ENCODE measurements at places on chromosomes 13 and 19.
A peak's percentile ranks its signal among the peaks of the same experiment; 100 is the strongest.

DNA sequence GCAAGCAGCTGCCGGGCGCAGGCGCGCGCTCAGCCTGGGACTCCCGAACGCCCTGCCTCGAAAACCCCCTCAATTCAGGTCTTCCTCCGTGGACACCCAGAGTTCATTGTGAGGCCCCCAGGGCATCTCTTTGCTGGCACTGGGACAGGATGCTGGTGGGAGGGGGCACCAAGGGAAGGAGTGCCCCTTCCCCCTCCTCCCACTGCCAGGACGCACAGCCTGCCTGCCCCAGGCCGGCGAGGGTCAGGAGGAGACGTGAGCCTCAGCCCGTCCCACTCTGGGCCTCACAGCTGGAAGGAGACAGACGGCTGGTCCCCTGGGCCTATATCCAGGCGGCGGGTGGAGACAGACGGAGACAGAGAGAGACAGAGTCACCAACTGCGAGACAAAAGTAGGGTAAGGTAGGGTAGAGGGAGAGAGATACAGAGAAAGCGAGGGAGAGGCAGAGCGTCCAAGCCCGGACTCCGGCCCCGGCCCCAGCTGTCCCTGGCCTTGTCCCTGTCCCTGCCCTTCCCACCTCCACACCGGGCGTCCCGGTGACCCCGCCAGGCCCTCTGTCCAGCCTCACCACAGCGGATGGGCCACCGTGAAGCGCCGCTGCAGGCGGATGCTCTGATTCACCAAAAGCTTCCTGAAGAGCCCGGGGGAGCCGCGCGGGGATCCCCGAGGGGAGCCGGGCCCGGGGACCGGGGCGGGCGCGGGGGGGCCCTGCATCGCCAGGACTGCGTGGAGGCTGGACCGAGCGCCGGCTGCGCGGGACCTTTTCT, at the start of gene PDE4C:
Gene PDE4C, minus strand, starts transcription at position 737 of the 767 bp plus-strand sequence. Its CDS starts 23 bp downstream, at position 714.
- no peak for DNase-seq

- DNase-seq, result no peak
These were observed 165.4 kb downstream of the KATNAL1 start for GRCh38 chr13:30141775-30142485.

DNA sequence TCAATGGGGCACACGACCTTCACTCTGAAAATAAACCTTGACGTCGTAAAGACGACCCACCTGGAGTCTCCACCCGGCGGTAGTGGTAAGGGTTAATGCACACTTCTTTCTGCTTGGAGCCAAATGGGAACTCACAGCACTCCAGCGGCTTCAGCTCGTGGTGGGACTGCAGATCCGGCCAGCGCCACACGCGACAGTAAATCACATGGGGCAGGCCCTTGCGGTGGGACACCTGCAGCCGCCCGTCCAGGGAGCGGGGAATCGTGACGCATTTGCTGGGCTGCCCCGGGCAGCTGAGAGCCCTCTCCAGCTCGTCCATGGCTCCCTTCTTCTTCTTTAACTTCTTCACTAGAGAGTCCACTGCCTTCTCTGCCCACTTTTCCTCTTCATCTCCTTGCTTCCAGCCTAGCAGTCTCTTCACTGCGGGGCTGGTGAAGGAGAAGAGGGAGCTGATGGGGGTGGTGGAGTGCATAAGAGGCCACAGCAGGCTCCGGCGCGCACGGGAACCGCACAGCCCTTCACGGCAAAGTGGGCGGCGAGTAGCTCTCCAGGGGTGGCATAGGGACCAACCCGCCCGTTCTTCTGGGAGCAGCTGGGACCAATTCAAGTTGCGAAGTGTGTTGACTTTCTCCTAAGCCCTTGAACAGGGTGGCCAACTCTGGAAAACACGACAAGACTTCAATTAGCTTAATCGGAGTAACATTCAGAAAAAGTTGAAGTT, 40.7 kb downstream of the SMAD9 start:
- DNase-seq, result no peak

GRCh38 chr13:46388846-46389245, 1.8 kb upstream of the RUBCNL start:
- DNase-seq, result no peak

DNA sequence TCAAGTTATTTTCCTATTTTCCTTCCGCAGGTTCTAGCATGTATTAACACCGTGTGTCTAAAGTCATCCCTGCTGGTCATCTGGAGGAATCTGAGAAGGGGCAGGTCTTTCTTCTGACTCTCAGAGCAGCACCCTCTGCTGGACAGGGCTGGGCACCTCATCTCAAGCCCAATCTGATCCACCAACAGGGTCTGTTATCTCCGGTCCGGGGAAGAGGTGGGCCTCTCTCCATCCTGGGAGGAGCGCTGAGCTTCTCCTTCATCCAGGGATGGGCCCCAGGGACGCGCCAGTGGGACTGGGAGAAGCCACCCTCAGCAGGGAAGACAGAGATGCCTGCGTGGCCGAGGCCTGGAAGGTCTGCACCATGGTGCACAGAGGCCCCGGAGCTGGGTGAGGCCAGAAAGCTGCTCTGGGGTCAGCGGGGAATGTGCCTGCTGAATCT, 26.0 kb upstream of the ZNF331 start:
- DNase-seq, result peak; percentile 64

- DNase-seq, result no peak
These were observed 1.2 kb upstream of the PLEKHG2 start for GRCh38 chr19:39411081-39411831.

- no peak for DNase-seq
These were observed 19.9 kb upstream of the LRP3 start for GRCh38 chr19:33174186-33174585.

DNA sequence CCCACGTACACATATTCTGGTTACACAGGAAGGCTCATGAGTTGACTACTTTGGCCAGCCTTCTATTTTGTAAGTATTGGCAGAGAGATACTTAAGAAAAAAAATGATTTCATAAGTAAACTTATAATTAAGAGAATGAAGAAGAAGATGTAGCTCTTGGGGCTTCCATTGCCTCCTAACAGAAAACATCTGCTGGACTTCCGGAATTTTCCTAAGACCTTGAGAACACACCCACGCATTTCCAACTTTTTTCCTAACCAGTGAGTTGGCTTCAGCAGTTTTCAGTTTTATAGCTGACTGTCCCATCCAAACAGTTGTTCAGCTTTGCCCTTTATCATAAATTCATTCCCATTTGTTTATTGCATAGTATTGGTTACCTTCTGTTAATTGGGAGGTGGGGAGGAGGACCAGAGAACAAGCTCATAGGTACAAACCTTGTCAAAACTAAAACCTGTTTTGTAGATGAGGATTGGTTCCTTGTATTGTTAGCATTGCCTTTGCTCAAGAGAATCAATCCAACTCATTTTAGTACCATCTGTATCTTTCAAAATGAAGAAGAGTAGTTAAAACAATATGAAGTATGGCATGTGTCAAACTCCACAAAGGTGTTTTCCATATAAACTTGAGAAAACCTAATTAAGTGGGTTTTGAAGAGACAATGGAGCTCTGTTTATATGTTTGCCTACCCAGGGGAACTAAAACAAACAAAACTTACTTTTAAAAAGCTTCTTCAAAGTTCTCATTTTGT, 93.9 kb downstream of the COL4A2 start:
- no peak for DNase-seq

DNA sequence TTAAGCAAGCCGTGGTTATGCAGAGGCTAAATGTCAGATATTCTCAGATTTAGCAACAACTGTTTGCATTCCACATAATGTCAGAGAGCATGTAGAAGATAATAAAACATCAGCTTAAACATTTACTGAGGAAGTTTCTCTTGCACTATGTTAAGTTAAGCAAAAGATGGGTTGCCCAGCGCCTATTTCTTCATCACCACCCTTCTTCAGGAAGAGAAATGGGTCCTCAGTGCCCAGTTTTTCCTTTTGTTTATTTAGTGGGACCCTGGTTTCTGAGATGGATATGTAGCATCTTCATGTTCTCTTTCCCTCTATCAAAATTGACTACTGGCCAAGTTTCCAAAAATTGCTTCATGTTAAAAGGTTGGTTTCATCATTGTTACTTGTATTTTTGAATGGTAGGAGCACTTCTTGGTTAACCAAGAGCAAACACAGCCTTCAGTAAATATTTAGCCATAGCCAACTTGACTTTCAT, 356.8 kb downstream of the RFC3 start:
- no peak for DNase-seq

DNA sequence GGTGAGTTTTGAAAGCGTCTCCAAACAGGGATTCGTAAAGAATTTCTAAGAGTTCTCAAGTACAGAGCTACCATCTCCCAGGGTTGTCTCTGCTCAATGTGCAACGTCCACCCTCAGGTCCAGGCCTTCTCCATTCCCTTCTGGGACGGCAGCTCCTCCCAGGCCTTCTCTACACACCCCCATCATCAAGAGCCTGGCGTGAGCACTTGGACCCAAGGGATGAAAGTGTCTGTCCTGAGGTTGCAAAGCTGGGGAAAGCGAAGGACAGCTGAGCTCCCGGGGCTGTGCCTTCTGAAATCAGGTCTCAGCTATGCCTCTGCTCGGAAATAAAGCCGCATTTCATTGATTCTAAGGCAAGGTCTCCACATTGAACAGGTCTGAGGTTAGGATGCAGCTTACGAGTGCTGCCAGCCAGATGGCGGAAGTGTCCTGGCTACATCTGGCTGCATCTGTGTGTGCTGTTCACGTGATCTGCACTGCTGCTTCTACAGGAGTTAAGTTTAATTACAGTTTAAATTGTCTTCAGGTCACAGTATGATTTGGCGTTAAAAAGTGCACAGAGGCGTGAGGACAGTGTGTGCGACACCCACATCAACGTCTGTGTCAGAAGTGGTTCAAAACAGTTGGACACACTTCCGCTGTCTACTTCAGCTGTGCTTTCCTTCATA, 27.0 kb upstream of the MIER2 start:
- no peak for DNase-seq

DNA sequence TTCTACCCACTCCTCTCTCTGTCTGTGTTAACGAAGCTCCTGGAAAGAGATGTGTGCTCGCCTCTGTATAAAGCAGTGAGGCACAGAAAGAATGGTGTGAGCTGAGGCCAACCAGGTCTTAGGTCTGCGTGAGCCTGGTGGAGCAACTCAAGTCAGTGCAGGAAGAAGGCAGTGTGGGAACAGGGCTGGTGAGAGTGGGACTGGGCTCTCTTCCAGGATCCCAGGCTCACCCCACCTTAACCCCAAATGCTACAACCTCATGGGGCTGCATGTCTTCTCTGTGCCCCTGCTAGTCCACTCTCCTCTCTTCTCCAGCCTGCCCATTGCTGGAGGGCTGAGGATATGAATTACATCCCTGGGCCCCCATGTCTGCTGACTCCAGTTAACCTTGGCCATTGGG, 127.4 kb downstream of the DCT start:
- DNase-seq, result no peak

GRCh38 chr13:99103536-99103935, 97.1 kb upstream of the UBAC2 start:
- no peak for DNase-seq

GRCh38 chr19:16571822-16572331, 338 bp downstream of the SLC35E1 start:
- DNase-seq, result no peak

GRCh38 chr13:30523211-30523610, 57.5 kb upstream of the HMGB1 start:
- DNase-seq, result no peak

DNA sequence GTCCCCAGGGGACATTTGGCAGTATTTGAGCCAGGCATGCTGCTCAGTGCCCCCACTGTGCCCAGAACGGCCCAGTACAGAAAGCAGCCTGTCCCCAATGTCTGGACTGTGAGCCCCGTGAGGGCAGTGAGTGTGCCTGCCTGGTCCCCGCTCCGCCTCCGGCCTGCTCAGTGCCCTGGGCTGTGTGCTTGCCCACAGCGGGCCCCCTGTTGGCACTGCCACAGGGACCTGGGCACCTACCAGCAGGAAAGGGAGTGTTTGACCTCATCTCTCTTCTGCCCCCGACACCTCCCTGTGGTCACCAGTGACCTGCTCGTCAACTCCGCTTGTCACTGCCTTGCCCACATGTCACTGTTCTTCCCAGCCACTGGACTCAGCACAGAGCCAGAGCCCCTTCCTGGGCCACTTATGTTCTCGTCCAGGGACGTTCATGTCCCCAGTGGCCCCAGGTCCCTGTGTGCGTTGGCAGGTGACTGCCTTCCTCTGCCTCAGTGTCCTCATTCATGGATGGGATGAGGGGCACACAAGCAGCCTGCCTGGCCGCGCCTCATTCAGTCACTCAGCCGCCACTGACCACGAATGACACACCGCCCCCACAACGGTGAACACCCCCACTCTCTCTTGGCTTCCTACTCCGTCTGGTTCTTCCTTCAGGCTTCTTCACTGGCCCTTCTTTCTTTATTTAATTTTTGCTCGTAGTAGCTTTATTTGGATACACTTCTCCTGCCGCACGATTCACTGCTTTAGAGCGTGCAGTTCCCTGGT, 2.8 kb downstream of the FZR1 start:
- DNase-seq, result no peak

- no peak for DNase-seq
These were observed 5.6 kb upstream of the KLK13 start for GRCh38 chr19:51070334-51071094.

DNA sequence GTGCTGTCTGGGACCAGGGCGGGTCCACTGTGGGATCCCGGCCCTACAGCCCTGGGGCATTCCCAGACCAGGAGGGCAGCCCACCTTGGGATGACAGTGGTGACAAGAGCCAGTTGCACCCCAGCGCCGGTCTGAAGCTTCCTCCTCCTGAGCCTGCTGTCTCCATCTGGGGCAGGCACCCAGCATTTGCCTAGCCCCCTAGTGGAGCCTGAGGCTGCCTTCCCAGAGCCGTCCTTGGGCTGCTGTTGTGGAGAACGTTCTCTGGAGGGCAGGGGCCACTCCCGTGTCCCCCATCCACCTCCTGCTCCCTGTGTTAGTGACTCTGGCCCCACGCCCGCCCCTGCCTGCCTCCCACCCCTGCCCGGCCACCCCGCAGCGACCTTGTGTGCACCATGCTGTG, 148.5 kb downstream of the KDM4B start:
- no peak for DNase-seq

DNA sequence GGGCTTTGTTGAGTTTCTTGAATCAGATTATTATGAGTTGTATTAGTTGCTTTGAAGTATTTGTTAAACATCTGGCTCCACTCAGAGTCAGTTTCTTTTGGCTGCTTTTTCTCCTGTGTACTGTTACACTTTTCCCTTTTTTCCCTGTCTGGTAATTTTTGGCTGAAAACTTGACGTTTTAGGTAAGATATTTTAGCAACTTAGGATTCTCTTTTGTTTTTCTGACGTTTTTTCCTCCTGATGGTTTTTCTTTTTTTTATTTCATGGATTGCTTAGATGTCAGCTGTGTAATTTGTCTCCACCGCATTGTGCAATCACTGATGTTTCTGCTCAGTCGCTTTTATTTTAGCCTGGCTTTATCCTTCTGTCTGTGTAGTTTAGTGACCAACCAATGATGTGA, 20.7 kb downstream of the RFC3 start:
- DNase-seq, result no peak

GRCh38 chr19:2798158-2798685, 12.9 kb downstream of the THOP1 start:
- DNase-seq, result no peak

DNA sequence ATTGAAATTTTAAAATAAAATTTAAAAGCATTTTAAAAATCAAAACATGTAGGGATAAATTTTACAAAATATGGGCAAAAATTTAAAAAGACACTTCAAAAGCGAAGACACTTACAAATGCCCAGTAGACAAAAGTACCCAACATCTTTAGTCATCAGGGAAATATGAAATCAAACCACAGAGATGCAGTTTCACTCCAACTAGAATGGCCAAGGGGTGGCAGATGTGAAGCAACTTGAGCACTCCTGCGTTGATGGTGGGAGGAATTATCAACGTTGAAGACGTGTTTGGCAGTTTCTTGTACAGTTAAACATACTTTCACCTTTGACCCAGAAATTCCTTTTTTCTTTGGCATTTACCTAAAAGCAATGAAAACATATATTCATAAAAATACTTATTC, 518.0 kb upstream of the SGCG start:
- no peak for DNase-seq

GRCh38 chr19:48946463-48947257, 8.0 kb upstream of the BAX start:
- DNase-seq, result no peak

- no peak for DNase-seq
These were observed 28.8 kb downstream of the ACTN4 start for GRCh38 chr19:38676023-38676877.
